ENCODE measurements at places on chromosomes 4 and X.

DNA sequence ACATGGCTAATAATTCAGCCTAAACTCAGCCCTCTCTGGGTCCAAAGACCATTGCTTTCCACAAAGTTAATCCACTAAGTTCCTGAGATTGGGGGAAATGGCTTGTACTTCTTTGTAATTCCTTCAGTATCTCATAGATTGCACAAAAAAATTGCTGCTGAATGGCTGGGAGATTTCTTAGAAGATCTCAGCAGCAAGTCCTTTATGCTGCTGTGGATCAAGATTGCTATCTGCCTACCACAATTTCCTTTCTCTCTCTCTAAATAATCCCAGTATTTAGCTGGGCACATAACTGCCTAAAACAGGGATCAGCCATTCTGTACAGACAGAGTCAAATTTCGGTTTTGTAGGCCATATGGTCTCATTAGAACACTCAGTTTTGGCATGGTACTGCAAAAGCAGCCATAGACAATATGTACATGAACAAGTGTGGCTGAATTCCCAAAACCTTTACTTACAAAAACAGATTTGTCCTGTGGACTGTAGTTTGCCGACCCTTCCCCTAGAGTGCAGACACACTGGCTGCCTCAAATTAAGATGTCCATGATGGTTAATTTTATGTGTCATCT, 18.5 kb upstream of the HOPX start:
- DNase-seq: no peak

GRCh38 chr4:56739066-56739777, 58.1 kb upstream of the HOPX start:
- no peak for DNase-seq

DNA sequence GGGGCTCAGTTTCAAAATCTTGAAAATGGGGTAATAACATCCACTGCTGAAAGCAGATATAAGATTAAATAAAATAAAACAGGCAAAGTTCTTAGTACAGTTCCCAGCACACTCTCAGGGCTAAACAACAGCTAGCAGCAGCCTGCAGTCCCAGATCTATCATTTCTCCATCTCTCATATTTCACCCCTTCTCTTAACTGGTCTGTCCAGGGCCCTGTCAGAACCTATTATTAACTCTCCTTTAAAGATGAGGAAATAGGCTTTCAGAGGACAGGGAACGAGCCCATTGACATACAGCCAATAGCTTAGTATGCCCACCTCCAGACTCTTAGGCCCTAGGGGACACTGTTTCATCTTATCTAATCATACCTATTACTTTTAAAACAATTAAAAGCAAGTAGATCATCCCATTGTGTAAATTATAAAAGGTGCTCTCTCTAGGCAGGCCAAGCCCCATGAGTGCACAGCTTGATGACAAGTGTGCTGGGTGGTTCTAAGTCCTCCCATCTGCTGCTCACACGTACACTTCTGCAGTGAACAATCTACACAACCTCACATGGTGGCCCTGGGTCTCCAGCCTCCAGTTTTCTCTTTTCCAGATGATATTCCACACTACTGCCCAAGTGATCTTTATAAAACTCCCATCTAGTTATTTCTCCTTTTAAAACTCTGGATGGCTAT, 119.0 kb downstream of the APBB2 start:
- no peak for DNase-seq

DNA sequence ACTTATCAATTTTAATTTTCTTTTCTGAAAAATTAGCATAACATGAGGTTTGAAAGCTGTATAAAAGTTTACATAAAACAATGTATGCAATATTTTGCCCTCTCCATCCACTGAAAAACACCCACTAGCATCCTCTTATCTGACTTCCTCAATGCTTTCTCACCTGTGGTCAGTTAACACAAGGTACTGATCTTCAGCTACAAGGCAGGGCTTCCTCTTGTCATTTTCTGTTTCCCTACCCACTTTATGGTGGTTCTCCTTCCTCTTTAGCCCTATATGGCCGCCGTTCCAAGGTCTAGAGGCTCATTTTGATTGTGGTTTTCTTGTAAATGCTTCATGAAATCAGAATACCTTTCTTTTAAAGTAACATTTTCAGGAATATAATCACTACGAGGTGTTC, 618.6 kb upstream of the CPEB2 start:
- DNase-seq: no peak

DNA sequence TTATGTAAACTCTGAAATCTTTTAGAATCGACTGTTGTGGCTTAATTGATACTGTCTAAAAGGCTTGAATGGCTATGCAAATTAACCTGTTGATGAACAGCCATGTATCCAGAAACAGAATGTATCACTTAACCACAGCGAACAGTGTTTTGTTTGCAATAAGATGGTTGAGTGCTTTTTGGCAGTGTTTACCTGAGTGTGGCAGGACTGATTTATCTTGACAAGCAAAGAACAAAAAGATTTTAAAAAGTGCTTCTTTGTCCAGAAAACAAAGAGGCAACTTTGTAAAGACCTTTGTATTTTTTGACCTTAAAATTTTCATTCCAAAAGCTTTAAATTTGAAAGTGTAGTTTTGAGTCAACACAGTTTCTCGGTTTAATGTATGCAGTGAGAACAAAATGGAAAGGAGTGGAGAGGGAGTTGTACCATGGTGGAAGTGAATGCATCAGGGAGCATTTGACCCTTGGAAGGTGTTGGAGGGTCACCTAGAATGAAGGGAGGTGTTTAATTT, 18.0 kb downstream of the ARHGAP10 start:
- no peak for DNase-seq

GRCh38 chrX:111511477-111511876, at the start of gene SERTM2:
TSS of gene SERTM2 (plus strand) at chrX:111511645. CDS start at chrX:111518858, 7,213 bp downstream.
- DNase-seq: no peak

DNA sequence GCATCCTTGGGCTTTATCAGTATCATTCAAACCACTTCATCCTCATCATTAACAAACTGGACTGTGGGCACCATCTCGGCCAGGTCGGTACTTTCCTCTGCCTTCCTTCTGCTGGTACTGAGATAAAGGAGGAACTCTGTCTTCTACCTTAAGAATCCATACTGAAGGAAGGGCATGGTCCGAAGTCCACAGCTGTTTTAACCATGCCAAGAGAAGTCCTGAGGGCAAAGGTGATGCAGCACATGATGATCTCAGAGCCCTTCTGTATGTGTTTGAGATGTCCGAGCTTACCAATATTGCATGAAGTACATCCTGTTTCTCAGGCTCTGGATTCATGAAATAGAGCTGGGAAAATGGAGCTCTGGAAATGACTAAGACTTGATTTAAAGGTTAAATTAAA, 125.5 kb upstream of the STS start:
- DNase-seq: no peak

GRCh38 chr4:98639108-98639507, 19.3 kb downstream of the TSPAN5 start:
- DNase-seq: no peak

GRCh38 chr4:128354205-128354821, 66.7 kb upstream of the PGRMC2 start:
- peak; percentile 90 for DNase-seq

DNA sequence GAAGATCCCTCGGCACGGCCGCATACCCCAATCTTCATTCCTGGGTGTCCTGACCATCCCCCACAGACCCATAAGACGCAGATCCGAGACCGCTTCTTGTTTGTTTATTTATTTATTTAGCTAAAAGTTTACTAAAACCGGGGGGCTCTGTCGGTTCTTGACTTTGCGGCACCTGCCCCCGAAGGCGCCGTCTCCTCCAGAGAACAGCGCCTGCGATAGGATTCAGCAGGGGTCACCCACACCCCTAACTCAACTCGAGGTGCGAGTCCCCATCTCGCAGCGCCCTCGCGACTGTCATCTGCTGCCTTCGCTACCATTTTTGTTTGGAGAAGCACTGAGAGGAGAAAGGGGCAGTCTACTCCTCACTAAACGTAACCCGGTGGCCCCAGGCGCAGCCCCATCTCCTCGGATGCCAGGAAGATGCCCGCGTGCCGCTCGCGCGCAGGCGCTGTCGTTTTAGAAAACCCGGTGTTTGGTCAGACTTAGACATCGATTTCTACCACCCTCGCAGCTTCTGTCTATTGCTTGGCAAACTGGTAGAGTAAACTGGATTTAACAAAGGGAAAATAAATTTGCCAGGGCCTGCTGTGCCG, 18.9 kb upstream of the GPR101 start:
- no peak for DNase-seq

DNA sequence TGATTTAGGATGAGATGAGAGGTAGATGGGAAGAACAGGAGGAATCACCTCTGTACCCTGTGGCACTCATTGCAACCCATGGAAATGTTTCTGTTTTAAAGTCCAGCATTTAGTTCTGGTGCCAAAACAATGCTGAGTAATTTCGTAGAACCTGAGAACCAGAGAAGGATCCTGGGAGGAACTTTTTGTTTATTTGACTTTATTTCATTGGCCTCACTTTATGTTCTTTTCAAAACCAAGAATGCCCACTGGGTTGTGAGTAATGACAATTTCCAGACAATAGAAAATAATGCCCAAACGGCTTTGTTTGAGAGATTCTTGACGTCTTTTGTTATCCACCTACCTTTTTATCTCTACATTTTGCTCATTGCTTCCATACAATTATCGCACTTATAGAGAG, 111.3 kb downstream of the SHROOM3 start:
- no peak for DNase-seq

- no peak for DNase-seq
Observed at GRCh38 chr4:182843808-182844325, 73.3 kb downstream of the DCTD start.

GRCh38 chrX:51257490-51257889, 75.1 kb upstream of the NUDT10 start:
- no peak for DNase-seq

- no peak for DNase-seq
Observed at GRCh38 chrX:46624090-46624786, 50.7 kb downstream of the CHST7 start.

DNA sequence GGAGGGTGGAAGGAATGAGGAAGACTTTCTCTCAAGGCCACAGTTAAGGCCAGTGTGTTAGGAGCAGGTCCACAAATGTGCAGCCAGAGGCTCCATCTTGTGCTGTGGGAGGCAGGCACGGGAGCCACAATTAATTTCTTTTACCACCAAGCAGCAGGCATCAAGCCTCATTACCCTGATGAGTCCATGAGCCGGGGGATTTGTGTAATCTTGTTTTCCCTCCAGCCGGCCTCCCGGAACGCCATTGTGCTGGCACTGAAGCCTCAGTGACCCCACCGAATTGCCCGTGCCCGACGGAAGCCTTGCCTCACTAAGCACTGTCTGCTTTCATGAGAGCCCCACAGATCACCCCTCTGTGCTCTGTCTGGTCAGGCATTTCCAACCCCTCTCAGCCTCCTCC, 154.7 kb upstream of the STX18 start:
- DNase-seq: no peak

DNA sequence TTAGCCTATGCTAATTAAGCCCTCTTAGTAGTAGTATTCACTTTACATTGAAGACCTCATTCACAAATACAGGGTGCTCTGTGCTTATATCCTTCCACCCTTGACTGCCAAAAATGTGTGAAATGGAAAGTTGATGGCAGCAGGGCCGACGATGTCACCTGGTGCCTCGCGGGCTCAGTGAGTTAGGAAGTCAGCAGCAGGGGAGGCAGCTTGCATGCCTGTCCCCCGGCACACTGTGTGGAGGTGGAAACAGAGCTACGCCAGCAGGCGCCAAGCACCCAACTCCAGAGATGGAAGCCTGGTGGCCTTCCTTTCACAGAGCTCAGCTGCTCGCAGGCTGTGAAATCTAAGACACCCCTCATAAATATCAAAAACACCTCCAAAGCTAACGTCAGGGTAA, 8.4 kb downstream of the MSL3 start:
- DNase-seq: no peak

DNA sequence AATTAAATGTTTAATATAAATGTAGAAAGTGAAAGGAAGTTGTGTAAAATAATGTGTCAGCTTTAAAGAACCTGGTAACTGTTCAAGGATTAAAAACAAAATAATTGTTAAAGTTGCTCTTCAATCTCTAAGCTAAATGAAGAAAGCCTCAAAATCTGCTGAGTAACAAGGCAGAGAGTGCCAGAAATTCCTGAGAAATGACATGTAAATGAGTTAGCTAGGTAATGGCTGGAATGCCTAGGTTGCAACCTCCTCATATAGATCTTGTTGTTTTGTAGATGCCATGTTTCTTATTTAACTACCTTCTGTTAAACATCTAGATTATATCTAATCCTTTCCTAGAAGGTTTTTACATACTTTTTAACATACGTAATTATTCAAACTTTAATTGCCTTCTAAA, 763.6 kb upstream of the AGA start:
- DNase-seq: peak; percentile 15

- no peak for DNase-seq
Observed at GRCh38 chr4:94479358-94480141, 27.8 kb downstream of the PDLIM5 start.

GRCh38 chr4:98963538-98964433, 31.7 kb upstream of the METAP1 start:
- no peak for DNase-seq

DNA sequence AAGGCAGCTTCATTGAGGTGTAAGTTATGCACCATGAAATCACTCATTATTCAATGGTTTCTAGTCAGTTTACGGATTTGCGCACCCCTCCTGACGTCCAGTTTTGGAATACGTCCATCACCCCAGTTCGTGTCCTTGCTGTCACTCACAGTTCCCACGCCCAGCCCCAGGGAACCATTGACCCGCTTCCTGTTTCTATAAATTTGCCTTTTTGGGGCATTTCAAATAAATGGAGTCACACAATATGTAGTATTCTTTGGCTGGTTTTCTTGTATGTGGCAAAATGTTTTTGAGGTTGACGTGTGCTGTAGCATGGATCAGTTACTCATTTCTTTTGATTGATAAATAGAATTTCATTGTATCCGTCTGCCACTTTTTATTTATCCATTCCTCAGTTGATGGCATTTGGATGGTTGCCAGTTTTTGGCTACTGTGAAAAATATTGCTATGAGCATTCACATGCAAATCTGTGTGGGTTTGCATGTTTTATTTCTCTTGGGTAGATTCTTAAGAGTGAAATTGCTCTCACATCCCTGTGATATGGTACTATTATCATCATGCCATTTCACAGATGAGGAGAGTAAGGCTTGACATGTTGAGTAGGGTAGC, 18.4 kb upstream of the SORCS2 start:
- DNase-seq: no peak

DNA sequence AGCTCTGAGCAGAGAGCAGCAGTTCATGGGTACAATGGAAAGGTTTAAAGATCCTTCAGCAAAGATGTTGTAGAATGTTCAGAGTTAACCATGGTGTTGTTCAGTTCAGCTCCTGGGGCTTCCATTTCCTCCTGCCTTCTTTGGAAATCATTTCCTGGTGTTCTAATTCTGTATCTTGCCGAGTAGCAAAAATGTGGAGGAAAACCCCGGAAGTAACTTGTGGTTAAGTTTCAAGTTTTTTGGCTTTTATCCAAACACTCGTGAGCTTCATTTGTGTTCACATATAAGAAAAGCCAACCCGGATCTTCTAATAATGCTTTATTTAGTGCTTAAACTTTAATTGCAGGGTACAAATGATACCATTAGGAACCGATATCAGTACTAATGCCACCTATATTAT, 33.6 kb upstream of the ARX start:
- DNase-seq: no peak

- DNase-seq: no peak
Observed at GRCh38 chr4:124703154-124703553, 9.4 kb downstream of the ANKRD50 start.

All from fibroblast of skin of left biceps (primary cell).